SK-N-MC (cell line): ENCODE measurements at places on chromosomes 1 and 21.

DNA sequence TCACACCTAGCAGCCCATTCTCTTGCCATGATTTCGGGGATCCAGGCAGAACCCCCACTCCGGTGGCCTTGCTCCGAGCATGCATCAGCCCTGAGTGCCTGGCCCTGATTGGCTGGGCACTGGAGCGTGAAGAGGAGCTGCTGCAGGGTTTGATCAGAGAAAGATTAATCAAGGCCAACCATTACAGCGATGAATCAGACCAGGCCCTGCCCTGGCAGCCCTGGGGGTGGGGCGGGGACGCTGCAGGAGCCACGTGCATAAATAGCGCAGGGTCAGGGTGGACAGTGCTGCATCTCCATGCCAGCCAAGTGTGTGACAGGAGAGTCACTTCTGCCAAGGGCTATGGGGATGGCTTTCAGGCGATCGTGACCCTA lies 3.4 kb upstream of the FAM131C start:
- DNase-seq = no peak

- DNase-seq = no peak
These were observed 69.8 kb upstream of the FAM3B start for GRCh38 chr21:41246808-41247207.

GRCh38 chr1:41149570-41149969 lies 92.5 kb downstream of the SCMH1 start:
- DNase-seq = no peak

GRCh38 chr1:56202796-56203492 lies 376.4 kb downstream of the PLPP3 start:
- DNase-seq = no peak

GRCh38 chr1:12087797-12088314 lies 24.8 kb downstream of the TNFRSF8 start:
- DNase-seq = no peak

DNA sequence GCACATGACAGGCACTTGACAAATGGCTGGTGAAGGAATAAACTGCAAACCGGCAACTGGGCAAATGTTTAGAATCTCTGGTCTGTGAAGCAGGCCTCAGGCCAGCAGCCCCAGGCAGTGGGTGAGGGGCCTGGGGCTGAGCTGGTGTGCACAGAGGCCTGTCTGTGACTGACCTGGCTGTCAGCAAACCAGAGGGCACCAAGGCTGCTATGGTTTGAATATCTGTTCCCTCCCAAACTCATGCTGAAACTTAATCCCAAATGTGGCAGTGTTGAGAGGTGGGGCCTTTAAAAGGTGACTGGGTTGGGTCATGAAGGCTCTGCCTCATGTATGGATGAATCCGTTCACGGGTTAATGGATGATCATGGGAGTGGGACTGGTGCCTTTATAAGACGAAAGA lies 139.8 kb downstream of the DMRTB1 start:
- no peak for DNase-seq

GRCh38 chr1:202462342-202463076 lies 114.0 kb downstream of the PPP1R12B start:
- no peak for DNase-seq

DNA sequence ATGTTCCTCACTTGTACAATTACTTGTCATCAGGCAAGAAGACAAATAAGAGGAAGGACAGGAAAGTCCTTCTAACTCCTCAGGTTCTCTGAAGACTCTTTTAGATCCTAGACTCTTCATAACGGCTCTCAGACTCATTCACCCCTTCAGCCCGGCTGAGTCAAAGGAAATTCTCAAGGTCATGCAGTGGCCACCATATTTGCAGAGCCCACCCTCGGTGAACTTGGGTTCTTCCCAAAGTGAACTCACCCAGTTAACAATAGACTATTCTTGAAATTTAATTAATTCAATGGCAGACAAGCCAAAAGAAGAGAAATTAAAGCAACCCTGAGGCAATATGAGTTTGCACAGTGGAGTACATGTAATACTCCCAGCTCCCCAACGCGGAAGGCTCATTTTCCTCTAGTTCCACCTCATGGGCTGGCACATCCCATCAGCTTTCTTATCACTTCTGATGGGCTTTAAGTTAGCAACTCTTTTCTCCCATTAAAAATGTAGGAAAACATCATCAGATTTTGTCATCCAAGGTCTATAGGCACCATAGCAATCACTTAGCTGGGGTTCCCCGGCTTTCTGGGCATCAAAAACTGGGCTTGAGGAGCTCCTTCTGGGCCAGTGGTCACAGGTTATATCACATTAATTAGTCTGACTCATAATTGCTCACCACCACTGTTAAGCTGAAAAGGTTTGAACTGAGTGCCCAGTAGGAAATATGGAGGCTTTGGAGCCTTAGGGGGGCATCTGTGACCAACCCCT lies 27.8 kb upstream of the TIAM1 start:
- DNase-seq = no peak

- DNase-seq = no peak
These were observed 27.8 kb upstream of the FOXE3 start for GRCh38 chr1:47388030-47388890.

DNA sequence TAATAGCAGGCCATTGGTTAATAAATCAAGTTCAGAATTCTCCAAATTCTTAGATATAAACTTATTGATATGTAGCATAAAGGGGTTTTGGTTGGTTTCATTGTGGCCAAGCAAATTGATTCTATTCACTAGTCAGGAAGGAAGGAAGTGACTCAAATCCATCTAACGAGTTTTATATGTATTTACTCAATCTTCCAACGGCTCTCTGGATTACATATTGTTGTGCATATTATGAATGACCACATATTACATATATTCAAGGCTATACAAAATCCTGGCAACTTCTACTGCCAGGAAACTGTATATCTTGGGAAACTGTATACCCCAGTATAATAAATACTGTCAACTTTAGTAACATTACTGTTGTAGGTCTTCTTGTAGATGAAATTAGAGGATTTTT lies 20.1 kb upstream of the PDE4B start:
- no peak for DNase-seq

DNA sequence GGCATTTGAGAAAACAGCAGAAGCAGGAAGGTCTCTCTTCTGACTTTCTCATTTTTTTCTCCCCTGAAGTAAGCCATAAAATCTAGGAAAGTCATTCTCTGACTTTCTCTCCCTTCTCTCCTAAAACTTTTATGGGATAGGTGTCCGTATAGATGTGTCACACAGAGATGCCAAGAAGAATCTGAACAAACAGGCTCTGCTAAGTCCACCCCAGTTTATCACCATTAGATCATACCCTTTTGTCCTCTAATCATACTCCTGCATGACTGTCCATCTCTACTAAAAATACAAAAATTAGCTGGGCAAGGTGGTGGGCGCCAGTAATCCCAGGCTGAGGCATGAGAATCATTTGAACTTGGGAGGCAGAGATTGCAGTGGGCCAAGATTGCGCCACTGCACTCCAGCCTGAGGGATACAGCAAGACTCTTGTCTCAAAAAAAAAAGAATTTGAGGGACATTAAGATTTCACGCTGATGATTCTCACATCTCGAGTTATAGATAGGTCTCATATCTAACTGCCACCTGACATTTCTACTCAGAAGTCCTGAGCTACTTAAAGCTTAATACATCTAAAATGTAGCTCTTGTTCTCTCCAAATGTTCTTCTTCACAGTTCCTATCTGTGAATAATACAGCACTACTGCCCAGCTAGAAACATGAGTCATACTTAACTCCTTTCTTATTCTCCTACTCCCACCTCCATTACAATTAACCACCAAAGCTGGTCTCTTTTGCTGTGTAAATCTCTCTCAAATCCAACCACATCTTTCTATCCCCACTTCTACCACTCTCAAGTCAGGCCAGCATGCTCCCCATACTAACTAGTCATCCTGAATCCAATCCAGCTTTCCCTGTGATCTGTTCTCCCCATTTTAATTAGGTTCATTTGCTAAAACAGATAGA lies 47.7 kb downstream of the ZNF644 start:
- no peak for DNase-seq

DNA sequence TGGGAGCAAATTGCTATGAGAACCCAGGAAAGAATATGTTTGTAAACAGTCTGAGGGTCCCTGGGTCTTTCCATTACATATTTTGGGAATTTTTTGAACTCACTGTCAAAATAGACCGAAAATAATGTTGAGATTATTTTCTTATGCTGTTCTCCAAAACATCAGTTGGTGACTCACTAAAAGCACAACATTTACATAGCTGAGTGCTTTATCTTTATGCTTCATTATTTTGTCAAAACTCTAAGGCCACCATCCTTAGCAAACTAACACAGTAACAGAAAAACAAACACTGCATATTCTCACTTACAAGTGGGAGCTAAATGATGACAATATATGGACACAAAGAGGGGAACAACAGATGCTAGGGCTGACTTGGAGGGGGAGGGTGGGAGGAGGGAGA lies 459.3 kb downstream of the ADGRL2 start:
- no peak for DNase-seq

- DNase-seq = no peak
These were observed 157.3 kb downstream of the NTMT2 start for GRCh38 chr1:170303034-170303433.

- no peak for DNase-seq
These were observed 1.9 kb upstream of the DCAF6 start for GRCh38 chr1:167934426-167935215.

- no peak for DNase-seq
These were observed 27.0 kb downstream of the DPYD start for GRCh38 chr1:97893844-97894243.

DNA sequence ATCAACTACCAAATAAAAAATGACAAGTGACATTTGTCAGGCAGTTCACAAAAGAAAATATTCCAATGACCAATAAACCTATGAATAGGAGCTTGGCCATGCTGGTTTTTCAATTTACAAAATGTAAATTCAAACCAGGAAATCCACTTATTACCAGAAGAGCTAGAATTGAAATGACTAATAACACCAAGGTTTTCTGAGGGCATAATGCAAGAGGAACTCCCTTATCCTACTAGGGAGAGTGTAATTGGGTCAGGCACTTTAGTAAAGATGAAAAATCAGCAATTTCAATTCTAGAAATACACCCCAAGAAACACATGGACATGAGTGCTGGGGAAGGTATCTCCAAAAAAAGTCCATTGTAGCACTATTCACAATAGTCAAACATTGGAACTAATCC lies 16.7 kb upstream of the TIAM1 start:
- DNase-seq = no peak
